ENCODE measurements at places on chromosomes 5 and 9.

- no peak for DNase-seq
Measured at GRCh38 chr9:18061856-18062255, 412.1 kb upstream of the ADAMTSL1 start.

- no peak for DNase-seq
Measured at GRCh38 chr9:99340281-99340680, 118.2 kb downstream of the SEC61B start.

DNA sequence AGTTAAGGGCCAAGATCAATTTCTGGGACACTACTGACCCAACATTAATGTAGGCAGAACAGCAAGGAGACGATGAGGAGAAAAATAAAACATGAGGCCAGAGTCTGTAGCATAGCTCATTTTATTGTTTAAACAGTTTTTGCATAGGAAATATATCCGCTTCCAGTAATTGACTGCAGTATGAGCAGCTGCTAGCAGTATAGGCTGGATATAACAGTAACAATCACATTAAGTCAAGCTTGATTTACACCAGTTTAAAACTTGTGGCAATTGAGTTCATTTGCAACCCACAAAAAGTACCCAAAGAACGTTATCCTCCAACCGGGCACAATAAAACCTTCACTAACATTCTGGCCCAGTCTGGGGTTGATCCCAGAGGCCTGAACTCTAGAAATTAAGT is 232.2 kb downstream of the NFIB start:
- DNase-seq: no peak

DNA sequence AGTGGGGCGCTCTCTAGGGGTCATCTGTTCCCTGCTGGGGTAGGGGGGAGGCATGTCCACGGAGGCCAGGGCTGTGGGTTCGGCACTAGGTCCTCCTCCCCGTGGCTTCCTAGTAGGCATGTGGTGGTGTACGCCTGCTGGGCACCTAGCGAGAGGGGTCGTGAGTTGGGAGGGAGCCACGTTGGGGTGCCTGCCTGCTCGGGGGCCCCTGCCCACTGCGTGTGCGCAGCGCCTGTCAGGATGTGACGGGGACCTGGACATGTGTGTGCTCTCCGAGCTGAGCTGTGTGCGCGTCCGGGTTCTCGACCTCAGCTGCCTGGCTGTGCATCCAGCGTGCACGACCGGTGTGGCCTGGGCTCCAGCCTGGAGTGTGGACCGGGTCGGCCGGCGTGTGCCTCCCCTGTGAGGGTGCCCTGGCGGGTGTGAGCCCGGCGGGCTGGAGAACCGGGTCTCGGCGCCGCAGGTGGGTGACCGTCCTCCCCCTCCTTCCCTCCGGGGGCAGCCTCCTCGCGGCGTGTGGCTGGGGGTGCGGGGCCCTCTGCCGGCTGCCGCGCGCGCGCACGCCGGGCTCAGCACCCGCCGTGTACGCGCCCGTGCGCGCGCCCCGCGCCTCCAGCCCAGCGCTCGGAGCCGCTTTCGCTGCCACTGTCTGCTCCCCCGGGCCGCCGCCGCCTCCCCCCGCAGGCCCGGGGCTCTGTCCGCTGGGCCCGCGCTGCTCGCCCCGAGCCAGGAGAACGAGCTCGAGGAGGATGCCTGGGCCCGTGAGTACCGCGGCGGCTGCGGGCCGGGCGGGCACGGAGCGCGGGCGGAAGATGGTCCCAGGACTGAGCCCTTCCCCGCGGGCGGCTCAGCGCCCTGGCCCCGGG is at the start of gene PRR7:
PRR7 (plus strand) TSS at position 615 of the 866 bp plus-strand sequence. CDS start 8,254 bp downstream, outside the sequence.
- DNase-seq: no peak

- DNase-seq: no peak
Measured at GRCh38 chr9:87717456-87717855, 8.5 kb upstream of the CTSL start.

DNA sequence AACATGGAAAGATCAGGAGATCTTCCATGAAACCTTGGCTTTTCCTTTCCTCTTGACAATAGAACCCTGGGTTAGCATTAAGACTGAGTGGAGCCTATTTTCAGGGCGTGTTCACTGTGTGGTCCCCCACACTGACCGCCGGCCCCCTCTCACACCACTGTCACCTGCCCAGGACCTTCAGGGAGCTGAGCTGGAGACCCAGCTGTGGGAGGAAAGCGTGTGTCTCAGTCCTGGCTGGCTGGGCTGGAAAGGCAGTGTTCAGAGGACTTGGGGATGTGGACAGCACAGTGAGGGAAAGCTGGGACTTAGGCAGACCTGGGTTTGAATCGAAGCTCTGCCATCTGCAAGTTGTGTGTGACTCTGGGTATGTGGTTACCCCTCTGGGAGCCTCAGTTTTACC is 268.1 kb downstream of the NSG2 start:
- DNase-seq: no peak

DNA sequence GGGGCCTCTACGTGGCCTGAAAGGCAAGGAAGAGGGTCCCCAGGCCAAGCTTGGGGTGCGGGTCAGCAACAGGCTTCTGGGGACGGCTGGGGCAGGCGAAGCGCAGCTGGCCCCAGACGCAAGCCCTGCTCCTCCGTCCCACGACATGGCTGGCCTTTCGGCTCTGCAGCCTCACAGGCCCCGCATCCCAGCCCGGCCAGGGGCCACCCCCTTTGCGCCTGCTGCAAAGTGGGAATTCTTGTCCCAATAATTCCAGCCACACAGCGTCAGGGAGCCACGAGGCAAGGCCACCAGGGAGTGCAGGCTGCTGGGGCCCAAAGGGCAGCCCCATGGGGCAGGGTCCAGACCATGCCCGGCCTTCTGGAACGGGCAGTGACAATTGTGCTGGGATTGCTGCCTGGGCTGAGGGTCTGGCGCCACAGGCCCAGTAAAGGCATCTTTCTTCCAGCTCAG is 1.1 kb upstream of the ENTPD2 start:
- DNase-seq: no peak

DNA sequence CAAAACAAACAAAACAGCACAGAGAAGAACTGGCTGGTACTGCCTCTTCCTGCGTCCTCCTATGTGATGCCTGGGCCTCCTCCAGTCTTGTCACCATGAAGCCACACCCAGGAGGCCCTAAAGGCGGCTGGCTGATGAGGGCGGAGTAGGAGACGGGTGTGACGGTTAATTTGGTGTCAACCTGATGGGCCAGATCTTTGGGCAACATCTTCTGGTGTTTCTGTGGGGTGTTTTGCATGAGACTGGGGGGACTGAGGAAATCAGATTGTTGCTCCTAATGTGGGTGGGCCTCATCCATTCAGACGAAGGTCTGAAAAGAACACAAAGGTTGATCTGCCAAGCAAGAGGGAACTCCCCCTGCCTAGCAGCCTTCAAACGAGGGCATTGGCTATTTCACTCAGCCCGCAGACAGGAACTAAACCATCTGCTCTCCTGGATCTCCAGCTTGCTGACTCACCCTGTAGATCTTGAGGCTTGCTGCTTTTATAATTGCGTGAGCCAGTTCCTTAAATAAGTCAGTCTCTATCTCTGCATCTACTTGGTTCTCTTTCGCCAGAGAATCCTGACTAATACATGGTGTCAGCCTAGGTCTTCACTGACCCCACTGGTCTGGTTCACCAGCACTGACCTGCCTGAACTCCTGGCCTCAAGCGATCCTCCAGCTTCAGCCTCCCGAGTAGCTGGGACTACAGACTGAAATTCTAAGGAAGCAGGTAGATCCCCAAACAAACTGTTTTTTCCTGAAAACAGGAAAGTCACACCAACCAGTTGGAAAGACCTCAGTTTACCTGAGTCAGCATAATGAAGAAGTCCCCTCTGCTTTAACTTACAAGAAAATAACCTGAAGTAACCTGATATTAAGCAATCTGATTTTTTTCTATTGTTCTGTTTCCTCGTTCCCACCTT is 12.8 kb upstream of the ZFP62 start:
- DNase-seq: no peak

DNA sequence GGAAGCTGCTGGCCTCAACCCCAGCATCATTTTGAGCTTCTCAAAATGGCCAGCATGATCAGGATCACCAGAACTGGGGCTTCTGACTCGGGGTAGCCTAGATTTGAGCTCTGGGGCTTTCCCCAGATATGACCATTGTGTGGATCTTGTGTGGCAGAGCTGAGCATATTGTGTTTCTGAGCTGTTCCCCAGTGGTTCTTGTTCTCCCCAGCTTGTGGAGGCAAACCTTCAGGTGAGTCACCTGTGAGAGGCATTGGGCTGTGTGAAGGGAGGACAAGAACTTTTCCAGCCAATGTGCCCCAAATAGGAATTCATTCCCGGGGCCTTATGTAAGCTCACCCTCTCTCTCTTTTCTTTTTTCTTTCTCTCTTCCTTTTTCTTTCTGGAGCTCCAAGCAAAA is 80.7 kb upstream of the PITX1 start:
- no peak for DNase-seq

- DNase-seq: no peak
Measured at GRCh38 chr5:132205385-132206125, 22.1 kb downstream of the P4HA2 start.

- DNase-seq: no peak
Measured at GRCh38 chr9:119368681-119369581, at the start of gene BRINP1. BRINP1 (minus strand) TSS chr9:119369435; CDS start chr9:119313355, 56,080 bp downstream.

DNA sequence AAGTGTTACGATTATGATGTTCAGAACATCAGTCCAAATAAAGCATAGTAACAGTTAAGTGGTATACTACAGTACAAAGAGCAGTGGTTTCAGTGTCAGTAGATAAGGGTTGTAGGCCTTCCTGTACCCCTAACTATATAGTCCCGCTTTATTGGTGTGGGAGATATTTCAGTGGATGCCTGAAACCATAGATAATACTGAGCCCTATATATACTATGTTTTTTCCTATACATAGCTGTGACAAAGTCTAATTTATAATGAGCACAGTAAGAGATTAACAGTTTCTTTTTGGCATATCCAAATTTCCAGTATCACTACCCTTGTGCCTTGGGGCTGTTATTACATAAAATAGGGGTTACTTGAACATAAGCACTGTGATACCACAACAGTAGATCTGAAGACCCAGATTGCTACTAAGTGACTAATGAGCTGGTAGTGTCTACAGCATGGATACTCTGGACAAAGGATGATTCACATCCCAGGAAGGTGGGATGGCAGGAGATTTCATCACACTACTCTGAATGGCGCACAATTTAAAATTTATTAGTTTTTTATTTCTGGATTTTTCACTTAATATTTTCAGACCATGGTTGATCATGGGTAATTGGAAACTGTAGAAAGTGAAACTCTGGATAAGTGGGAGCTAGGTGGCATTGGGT is 119.3 kb downstream of the RPS23 start:
- DNase-seq: no peak

- no peak for DNase-seq
Measured at GRCh38 chr5:98513380-98513779, 260.1 kb upstream of the RGMB start.

GRCh38 chr9:137461663-137462395 is 2.7 kb upstream of the NSMF start:
- DNase-seq: peak; percentile 73

- DNase-seq: no peak
Measured at GRCh38 chr9:133509179-133510083, 15.3 kb downstream of the MYMK start.

DNA sequence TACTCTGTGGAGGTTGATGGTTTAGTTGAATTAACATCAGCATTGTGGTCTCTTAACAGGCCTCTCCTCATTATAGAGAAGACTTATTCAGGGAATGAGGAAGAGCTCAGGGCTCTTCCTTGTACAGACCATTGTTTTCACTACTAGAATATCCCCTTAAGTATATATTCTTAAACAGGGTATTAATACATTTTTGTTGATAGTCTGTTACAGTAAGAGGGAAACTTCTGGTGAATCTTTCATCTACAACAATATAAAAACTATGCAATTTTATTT is 330.7 kb downstream of the ADGRV1 start:
- DNase-seq: no peak

- no peak for DNase-seq
Measured at GRCh38 chr9:36847781-36848673, 186.0 kb downstream of the PAX5 start.

- no peak for DNase-seq
Measured at GRCh38 chr5:128538250-128539037, 399 bp upstream of the FBN2 start.

GRCh38 chr5:180103487-180104167 is 32.1 kb upstream of the RNF130 start:
- DNase-seq: no peak

DNA sequence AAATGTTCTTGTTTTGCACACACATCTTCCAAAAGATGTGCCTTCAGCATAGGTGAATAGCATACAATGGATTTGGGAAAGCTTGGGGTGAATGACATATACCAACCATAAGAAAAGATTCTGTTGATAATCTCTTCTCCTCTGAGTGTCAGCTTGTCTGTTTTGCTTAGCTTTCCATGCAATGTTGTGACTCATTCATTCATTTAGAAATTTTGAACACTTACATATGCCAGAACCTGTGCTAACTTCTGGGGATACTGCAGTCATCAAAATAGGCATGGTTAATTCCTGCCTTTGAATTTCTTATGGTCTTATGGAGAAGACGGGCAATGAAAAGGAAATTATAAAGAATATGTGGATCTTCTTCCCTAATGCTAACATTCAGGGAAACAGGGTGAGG is 14.1 kb downstream of the ADRB2 start:
- no peak for DNase-seq

DNA sequence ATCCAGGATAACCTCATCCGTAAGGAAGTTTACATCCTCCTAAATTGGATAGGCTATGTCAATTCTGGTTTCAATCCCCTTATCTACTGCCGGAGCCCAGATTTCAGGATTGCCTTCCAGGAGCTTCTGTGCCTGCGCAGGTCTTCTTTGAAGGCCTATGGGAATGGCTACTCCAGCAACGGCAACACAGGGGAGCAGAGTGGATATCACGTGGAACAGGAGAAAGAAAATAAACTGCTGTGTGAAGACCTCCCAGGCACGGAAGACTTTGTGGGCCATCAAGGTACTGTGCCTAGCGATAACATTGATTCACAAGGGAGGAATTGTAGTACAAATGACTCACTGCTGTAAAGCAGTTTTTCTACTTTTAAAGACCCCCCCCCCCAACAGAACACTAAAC is 1.3 kb downstream of the ADRB2 start:
- DNase-seq: no peak

GRCh38 chr9:91732187-91733005 is 217.6 kb downstream of the ROR2 start:
- no peak for DNase-seq

GRCh38 chr5:168681556-168682183 is 102.5 kb upstream of the PANK3 start:
- DNase-seq: peak; percentile 11

DNA sequence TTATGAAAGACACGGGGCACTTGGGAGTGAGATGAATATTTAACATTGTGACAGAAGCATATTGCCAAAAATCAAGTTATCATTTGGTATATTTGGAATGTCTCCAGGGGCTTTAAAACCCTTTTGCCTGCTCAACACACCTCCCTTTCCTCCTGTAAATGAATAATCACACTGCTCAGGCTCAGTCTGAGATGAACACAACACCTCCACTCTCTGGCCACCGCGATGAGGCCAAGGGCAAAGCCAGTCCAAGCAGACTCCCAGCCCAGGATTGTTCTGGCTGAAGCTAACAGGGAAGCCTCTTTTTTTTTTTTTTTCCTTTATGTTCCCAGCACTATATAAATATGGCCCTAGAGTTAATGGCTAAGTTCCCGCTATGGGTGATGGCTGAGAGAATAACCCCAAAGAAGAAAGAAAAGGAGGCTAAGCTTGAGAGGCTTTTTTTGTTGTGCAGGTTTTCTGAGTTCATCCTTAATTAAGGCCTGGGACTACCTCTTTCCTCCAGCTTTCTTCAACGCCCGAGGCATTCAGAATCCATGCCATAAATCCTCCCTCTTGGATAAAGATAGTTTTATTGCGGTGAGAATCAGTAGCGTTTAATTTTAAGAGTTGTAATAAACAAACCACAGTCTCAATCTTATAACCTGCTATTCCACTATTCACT is 10.5 kb upstream of the ERAP1 start:
- DNase-seq: no peak

Data from stimulated activated CD4-positive, alpha-beta T cell treated with anti-CD3 and anti-CD28 coated beads, Interleukin-2, amount 100 ng/mL, for 48 hours (primary cell).